ENCODE measurements at places on chromosomes 12 and 14. TPM values are rescaled to one million over a fixed set of nuclear protein-coding genes. Genes with fewer than 3 reads are reported as not detected.

DNA sequence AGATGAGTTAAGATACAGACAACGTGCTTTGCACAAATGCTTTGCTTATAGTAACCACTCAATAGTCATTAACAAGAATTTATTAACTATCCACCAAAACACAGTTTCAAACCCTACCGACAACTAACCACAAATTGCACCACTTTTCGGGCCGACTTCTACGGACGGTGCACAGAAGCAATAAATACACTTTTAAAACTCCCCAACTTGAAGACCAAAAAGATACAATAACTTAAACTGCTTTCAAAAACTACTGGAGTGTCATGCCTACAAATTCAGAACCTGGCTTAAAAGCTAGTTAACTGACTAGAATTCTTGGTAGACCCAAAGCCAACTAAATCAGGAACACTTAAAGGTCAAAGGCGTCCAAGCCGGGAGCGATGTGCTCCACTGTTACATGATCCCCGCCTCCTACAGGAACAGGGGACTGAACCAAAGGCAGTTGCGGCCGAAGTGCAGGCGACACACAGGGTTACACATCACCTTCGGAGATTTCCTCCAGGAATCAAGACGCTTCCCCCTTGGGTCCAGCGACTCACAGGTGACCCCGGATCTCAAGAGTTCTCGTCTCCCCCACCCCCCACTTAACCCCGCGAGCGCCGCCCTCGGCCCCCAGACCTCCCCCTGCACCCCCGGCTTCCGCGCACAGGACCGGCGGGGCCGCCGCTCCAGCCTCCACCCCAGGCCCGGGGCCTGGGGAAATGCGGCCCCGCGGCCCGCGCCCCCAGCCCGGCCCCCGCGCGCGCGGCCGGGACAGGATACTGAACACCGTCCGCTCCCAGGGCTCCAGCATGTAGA, 507 bp downstream of the SPTSSA start:
- DNase-seq: peak; percentile 52

GRCh38 chr12:116319898-116320621, 42.6 kb upstream of the MED13L start:
- peak; percentile 96 for DNase-seq

Gene BHLHE41
- 0.72 TPM for total RNA-seq

GRCh38 chr14:71629765-71630492, 302.3 kb upstream of the RGS6 start:
- DNase-seq: peak; percentile 21

DNA sequence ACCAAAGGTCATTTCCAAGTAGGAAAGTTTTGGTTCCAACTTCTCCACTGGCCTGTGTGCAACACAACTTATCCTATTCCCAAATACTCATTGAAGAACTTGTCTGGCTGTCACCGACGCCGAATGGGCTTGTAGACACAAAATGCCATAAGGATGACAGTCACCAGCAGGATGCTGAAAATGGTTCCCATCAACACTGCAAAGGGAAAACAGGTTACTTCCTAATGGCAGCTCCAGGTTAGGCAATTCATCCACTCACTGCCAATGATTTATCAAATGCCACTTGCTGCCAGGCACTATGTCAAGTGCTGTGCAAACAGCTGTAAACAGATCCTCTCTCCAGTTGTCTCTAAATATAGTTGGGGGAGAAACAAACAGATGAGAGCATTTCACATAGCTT, 6.1 kb downstream of the C12orf76 start:
- no peak for DNase-seq

GRCh38 chr14:105944632-105945610, 418.5 kb downstream of the TMEM121 start:
- no peak for DNase-seq

Gene CLEC4E
- not detected for total RNA-seq

- no peak for DNase-seq
Measured at GRCh38 chr14:21036751-21037150, 2.1 kb upstream of the RNASE13 start.

Gene CPM
- 8.8 TPM for total RNA-seq

Gene IFNG-AS1
- not detected for total RNA-seq

DNA sequence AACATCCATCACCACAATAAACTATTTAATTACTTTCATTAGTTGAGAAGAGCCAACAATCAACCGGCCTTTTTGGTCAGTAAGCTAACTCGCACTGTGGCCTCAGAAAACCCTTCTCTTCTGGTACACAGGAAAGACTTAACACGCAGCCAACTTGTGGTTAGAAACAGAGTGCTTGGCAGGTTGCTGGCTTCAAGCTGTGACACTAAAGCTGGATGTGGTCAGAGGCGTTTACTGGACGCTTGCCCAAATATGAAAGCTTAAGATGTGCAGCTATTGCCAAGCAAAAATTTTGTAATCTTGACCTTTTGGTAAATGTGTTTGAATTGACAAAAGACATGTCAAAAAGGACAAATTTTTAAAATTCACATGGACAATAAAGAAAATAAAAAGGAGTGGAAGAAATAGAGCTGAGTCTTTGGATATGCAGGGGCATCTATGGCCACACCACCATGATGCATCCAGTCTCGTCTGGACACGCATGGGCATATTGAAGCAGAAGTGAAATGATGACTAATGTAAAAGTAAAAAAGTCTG, 2.6 kb upstream of the KLRK1 start:
- peak; percentile 67 for DNase-seq

GRCh38 chr14:26722258-26722657, 124.4 kb upstream of the NOVA1 start:
- DNase-seq: no peak

GRCh38 chr12:39619316-39619659, 315 bp downstream of the ABCD2 start:
- DNase-seq: no peak

DNA sequence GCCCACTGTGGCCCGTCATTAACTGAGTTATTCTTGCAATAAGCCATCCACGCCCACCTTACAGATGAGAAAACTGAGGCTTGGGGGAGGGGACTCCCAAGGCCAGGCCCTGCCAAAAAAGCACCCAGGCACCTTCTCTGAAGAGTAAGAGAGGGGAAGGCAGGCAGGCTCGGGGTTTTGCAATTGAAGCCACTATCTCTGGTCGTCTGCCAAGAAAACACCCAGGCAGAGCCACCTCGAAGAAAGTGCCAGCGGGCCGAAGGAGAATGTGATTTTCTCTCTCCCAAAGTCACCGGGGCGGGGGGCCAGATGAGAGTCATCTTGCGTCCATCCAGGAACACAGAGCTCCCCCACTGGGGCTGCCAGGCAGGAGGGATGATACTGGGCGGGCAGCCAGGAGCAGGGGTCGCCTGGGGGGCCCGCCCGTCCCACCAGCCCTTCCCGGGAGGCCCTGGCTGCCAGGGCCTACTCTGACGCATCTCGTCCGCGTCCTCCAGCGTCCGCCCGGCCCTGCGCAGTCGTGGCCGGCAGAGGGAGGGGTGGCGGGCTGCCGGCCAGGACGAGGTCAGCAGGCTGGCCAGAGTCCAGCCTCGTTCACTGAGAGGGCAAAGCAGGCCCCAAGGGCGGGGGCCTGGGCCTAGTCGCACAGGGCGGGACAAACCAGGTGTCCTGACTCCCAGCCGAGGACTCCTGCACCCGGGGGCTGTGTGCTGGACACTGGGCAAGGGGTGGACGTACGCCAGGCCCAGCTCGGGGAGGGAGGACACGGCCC, 74.3 kb downstream of the RFLNA start:
- peak; percentile 92 for DNase-seq

Gene PARPBP
- total RNA-seq: 15.6 TPM

DNA sequence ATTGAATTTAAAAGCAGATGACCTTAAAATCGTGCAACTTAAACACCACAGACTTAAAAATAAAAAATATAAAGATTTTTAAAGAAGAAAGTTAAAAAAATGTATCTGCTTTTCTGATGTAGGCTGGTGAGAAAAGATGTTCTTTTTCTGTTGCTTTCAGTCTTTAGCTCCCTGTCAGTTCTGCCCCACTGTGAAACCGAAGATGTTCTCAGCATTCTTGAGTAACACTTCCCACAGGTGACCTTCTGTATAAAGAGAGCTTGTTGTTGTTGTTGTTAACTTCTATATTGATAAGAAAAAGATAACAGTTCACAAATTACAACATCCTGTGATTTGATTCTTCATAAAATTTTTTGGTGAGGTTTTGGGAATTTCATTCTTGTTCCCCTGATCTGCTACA, 377.9 kb upstream of the RGS6 start:
- DNase-seq: no peak

DNA sequence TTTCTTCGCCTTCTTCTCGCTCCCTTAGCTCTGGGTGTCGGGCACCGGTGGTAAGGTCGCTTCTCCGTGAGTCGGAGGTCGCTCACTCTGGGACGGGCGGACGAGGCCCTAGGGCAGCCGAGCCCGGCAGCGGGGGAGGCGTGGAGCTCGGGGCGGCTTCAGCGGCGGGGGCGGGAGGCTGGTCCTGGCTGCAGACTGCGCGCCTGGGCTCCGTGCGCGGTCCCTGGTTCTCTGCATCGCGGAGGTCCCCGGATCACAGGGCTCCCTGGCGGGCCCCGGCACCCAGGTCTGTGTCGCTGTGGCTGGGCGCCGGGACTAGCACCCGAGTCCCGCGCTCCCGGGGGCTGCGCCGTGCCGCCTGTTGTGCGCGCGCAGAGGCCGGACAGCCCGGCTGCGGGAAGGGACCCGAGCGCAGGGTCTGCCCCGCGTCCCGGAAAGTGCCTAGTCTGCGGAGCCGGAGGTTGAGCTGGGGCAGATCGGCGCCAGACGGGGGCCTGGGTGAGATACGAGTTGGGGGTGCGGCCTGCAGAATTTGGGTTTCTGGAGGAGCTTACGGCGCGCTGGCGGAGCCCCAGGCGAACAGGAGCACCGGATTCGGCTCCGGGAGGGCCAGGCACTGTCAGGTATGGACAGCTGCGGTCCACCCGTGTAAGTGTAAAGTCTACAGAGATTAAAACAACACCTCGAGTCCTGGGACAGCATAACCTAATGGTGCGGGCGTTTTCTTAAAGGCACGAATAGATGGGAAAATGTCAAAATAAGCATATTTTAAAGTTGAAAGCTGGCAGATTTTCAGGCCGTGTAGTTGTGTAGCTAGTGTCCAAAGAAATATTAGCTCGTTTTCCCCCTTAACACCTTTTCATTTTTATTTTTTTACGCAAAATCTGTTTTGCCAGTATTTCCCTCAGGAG, 713 bp downstream of the FRMD6 start:
- no peak for DNase-seq
